ENCODE measurements at places on chromosomes 16 and 17.

DNA sequence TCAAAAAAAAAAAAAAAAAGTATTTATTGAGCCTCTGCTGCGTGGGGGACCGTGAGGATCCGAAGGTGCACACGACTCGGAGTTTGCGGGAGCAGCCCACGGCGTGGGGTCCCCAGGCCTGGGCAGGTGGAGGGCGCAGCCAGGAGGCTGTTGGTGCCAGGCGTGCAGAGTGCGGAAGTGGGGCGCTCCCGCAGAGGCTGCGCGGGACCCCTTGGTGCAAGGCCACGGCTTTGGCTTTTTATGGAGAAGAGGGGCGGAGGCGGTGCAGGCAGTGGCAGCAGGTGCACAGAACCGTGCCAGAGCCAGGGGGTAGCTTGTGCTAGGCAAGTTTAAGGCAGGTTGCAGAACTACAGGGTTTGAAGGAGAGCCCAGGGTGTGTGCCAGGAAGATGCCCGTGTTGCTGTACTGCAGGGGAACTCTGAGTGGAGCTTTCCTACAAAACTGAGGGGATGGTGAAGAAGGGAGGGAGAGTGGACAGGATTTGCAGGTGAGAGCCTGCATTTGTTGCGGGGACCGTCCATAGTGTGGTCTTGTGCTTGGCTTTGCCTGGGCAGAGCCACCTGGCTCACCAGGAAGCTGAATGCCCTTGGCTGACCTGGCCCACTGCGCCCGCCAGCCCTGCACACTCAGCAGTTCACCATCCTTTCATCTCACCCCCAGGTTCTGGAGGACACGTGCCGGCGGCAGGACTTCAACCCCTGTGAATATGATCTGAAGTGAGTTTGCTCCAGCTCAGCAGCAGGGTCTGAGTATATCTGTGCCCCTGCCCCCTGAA lies 1.3 kb downstream of the ASPSCR1 start:
- no peak for DNase-seq

DNA sequence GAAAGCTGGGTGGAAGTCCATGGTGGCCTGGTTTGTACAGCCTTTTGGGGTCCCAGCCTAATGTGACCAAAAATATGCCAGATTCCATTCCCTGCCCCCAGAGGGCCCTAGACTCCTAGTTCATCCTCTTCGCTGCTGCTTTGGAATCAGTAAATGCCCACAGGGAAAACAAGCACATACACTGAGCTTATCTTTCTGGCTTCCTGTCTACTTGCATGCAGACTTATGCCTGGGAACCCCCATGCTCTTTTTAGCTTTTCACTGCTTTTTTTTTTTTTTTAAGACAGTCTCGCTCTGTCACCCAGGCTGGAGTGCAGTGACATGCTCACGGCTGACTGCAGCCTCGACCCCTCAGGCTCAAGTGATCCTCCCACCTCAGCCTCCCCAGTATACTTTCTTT lies 6.2 kb upstream of the CD300LG start:
- DNase-seq, result no peak

- no peak for DNase-seq
Observed at GRCh38 chr17:77313831-77314230, 173.1 kb downstream of the SEC14L1 start.

- DNase-seq, result no peak
Observed at GRCh38 chr16:81645266-81645694, 133.8 kb upstream of the PLCG2 start.

GRCh38 chr17:38727736-38728135 lies 2.4 kb upstream of the CISD3 start:
- DNase-seq, result no peak

DNA sequence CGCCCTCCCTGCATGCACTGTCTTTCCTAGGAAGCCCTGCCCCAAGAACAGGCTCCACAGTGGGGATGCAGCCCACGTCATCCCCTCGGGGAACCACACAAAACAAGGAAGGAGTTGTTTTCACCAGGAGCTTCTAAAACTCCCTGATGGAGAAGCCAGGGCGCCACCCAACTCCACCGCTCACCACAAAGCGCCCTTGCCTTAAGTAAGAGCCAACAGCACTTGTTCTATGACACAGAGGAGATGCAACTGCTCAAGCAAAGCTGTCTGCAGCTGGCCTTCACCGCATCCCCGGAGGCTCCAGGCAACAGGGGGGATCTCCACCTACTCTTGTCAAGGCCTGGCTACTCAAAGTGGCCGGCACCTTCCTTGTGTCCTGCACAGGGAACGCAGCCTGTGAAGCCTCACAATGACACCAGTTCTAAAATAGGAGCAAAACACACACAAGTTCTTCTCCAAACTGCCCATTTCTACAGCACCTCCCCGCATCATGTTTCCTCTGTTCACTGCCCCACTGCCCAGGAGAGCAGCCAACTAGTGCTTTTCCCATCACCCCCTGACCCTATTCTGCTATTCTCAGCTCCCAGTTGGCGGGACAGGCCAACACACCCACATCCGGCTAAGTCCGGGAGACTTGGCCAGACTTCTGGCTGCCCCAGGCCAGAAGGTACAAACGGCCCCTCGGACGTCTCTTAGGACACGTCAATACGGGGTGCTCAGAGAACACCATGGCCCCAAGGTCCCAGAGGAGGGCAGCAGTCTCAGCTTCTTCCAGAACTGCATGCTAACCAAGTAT lies 24.2 kb downstream of the MPG start:
- no peak for DNase-seq

GRCh38 chr17:57152967-57153528 lies 68.0 kb downstream of the AKAP1 start:
- no peak for DNase-seq

DNA sequence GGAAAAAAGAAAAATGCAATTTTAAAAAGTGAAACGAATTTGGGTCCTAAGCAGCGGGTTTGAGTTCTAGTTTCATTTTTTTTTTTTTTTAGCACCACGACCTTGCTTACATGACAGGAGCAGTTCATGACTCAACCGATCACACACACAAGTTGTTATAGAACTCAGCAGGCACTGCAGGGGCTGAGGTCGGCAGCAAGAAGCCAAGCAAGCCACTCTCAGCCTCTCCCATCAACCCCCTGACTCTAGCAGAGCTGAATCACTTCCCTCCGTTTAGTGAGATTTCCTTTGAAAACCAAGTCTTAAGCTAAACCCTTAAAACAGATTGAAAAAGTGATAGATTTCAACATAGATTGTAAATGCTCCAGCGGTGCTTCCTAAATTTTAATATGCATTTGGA lies 520.8 kb downstream of the HAPSTR1 start:
- DNase-seq, result no peak

DNA sequence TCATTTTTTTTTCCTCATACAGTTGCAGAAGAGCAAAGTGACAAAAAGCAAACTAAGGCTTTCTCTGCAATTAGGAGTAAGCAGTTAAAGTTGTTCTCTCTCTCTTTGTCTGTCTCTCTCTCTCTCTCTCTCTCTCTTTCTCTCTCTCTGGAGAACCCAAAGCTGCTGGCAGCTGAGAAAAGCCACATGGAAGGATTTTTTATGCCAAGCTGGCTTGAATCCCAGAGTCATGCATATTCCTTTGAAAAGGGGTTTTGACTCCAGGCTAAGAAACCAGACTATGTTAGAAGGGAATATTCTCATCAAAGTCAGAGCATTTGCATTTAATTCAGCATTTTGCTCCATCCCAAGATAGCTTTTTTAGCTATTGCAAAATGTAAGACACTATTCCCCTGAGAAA lies 1114.2 kb upstream of the GOT2 start:
- no peak for DNase-seq

DNA sequence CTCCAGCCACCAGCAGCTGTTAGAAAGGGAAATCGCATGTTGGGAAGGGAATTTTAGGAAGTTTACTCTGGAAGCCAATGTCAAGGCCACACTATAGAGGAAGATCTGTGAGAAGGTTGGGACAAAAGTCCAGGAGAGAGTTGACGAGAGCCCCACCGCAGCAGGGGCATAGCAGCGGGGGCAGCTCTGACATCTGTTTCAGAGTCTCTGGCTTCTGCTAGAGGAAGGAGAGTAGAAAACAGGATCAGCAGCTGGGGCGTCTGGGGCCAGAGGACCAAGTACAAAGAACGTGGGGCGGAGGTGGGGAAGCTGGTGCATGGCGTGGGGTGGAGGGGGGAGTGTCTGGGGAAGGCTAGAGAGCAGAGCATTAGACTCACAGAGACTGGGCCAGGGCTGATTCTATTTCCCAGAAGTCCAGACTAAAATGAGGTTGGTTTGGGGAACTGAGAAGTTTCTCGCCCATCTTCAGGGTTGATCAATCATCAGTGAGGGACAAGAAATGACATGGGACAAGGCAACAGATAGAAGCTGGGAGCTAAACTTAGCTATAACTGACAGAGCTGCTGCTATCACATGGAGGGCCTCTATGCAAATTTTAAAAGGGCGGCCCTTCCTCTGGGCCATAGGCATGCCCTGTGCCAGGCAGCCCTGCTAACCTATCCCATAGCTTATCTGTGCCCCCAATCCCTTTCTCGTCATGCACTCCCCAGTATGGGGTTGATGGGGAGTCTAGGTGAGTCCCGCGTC lies 1.2 kb downstream of the RABEP2 start:
- DNase-seq, result no peak

- DNase-seq, result no peak
Observed at GRCh38 chr16:2287916-2288547, 20.1 kb upstream of the RNPS1 start.

- DNase-seq, result no peak
Observed at GRCh38 chr17:1999557-2000251, 25.4 kb downstream of the RTN4RL1 start.

- no peak for DNase-seq
Observed at GRCh38 chr17:68013385-68013784, 17.1 kb upstream of the C17orf58 start.

GRCh38 chr17:28763804-28764266 lies 20.0 kb downstream of the TRAF4 start:
- DNase-seq, result peak; percentile 79

DNA sequence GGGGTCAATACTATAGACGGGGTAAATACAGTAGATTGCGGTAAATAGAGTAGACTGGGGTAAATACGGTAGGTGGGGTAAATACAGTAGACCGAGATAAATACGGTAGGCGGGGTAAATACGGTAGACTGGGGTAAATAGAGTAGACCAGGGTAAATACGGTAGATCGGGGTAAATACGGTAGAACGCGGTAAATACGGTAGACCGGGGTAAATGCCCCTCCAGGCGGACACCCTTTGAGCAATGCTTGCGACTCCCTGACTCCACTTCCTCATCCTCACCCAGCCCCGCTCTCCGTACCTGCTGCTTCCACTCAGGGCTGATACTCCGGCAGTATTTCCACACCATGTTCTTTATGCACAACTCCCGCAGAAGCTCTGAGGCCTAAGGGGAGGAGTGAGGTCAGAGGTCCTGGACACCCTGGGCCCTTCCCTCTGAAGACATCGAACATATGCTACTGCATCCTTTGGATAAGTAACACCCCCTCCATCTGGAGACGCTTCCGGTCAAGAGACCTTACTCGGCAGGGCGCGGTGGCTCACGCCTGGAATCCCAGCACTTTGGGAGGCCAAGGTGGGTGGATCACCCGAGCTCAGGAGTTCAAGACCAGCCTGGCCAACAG lies 13.3 kb upstream of the CRK start:
- no peak for DNase-seq

GRCh38 chr16:49832177-49832576 lies 23.7 kb downstream of the ZNF423 start:
- no peak for DNase-seq

DNA sequence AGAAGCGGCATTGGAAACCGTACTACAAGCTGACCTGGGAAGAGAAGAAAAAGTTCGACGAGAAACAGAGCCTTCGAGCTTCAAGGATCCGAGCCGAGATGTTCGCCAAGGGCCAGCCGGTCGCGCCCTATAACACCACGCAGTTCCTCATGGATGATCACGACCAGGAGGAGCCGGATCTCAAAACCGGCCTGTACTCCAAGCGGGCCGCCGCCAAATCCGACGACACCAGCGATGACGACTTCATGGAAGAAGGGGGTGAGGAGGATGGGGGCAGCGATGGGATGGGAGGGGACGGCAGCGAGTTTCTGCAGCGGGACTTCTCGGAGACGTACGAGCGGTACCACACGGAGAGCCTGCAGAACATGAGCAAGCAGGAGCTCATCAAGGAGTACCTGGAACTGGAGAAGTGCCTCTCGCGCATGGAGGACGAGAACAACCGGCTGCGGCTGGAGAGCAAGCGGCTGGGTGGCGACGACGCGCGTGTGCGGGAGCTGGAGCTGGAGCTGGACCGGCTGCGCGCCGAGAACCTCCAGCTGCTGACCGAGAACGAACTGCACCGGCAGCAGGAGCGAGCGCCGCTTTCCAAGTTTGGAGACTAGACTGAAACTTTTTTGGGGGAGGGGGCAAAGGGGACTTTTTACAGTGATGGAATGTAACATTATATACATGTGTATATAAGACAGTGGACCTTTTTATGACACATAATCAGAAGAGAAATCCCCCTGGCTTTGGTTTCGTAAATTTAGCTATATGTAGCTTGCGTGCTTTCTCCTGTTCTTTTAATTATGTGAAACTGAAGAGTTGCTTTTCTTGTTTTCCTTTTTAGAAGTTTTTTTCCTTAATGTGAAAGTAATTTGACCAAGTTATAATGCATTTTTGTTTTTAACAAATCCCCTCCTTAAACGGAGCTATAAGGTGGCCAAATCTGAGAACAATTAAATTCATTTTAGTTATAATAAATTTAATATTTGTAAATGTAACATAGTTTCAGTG lies 1.7 kb downstream of the HEXIM1 start:
- peak; percentile 58 for DNase-seq

DNA sequence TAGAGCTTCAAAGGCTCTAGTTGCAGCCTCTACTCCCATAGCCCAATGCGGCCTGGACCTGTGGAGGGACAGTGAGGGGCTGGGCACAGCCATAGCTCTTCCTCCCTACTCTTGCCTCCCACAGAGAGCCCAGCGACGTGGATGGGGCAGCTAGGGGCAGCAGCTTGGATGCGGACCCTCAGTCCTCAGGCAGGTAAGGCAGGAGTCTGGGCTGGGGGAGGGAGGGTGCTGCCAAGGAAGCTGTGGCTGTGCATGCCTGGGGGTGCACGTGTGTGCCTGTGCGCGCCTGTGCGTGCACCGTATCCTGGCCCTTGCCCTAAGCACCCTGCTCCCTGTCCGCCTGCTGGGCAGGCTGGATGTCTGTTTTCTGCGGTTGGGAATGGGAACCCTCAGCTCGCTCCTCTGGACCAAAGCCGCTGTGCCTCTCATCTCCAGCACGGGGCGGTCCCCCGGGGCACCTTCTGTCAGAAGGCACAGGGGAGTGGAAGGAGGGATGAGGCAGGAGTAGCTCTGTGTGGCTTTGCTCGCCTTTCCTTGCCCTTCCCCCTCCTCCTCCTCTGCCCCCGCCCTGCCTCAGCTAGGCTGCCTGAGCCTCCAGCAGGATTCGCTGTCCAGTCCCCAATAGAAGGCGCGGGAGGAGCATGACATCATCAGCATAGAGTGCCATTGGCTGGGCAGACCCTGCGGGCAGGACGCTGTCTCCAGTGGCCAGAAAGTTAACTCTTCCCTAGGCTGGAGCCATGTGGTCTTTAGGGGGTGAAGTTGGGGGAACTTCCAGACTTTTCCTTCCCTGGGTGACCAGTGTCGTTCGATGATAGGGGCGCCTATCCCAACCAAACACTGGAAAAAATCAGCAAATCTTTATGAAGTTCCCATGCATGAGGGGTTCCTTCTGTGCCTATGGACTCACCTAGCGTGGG lies 797 bp downstream of the PRCD start:
- peak; percentile 88 for DNase-seq

- peak; percentile 39 for DNase-seq
Observed at GRCh38 chr17:59366040-59366757, 34.7 kb downstream of the YPEL2 start.
